AG09319 (cell line): ENCODE measurements at places on chromosomes 2 and 18.

- no peak for DNase-seq
Measured at GRCh38 chr2:170972296-170973224, 43.5 kb downstream of the GORASP2 start.

- DNase-seq = no peak
Measured at GRCh38 chr2:1607236-1607920, 136.9 kb downstream of the PXDN start.

GRCh38 chr18:79400591-79401381, 5.1 kb downstream of the NFATC1 start:
- DNase-seq = no peak

DNA sequence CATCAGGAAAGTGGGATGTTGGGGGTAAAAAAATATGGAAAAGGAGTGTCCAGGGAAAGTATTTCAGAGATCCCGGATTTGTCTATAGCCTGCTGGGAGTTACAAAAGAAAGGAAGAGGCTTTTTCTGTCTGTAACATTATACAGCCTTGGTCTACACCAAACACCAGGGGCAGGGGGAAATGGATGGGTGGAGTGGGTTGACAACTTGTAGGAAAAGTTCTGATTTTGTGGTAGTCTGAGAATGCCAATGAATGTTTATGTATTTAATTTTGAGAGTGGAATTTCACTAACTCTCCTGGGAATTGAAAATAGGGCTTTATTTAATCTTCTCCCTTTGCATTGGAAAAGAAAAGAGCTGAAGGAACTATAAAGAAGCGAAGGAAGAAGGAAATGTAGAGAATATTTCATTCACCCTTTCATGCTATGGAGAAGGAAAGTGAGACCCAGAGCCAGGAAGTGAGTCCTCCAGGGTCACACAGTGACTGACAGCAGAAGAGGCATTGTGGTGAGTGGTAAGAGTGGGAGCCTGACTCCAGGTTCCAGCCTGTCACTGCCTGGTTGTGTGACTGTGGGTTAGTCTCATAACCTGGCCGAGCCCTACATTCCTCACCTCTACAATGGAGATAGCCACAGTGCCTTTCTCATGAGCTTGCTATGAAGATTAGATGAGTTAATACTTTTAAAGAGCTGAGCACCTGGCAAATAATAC, 346.3 kb upstream of the TNP1 start:
- DNase-seq = no peak

GRCh38 chr2:24330161-24330560, 30.2 kb downstream of the ITSN2 start:
- no peak for DNase-seq

DNA sequence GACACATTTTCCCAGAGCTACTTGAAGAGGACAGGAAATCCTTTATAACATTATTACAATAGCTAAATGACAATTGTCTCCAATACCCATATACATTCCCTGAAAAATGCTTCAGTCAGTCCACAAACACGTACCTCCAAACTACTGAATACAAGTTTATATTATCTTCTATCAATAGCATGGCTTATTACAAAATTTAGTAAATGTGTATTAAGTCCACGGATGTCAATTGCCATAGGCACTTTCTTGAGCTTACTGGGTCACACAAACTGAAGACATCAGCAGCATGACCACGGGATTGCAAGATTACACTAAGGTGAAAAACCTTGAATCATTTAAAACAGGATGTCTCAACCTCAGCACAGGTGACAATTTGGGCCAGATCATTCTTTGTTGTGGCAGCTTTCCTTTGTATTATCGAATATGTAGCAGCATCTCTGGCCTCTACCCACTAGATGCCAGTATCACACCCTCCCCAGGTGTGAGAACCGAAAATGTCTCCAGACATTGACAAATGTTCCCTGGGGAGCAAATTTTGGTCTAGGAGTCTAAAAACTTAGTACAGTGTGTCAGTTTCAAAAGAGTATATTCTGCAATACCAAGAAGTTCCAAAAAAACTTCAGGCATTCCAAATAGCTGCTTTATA, 1.4 kb downstream of the MBD2 start:
- DNase-seq = no peak

GRCh38 chr2:171894612-171894947, 536 bp upstream of the SLC25A12 start:
- DNase-seq = no peak

DNA sequence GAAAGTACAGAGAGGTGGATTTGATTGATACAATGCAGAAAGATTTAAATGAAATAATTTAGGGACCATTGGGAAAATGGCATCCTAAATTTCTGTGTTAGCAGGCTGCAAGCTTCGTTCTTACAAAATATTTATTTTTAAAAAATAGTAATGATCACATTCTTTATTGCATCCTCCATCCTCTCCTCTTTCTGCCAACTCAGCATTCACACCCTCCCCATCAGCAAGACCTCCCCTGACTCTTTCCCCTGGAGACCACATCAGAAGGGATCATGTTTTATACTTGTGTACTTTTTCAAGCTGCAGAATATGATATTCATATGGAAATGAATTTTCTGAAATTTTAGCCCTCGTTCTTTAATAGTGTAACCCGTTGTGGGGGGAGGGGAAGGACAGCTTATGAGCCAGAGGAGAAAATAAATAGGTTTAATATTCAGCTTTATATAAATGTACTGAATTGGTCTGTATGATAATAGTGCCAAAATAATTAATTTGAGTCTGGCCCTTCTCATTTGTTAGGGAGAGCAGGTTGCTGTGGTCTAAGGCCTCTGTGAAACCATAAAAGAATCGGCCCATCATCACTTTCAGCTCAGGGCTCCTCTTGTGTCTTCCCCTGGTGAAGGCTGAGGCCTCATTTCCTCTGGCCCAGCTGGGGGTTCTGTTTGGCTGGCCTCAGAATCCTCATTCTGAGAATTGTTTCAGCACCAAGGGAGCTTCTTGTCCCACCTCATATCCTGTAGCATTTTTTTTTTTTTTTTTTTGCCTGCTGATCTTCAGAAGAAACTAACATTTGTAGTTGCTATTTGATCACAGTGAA, 330.8 kb downstream of the TXNL1 start:
- no peak for DNase-seq

- DNase-seq = no peak
Measured at GRCh38 chr2:102915128-102915527, 153.3 kb downstream of the TMEM182 start.

DNA sequence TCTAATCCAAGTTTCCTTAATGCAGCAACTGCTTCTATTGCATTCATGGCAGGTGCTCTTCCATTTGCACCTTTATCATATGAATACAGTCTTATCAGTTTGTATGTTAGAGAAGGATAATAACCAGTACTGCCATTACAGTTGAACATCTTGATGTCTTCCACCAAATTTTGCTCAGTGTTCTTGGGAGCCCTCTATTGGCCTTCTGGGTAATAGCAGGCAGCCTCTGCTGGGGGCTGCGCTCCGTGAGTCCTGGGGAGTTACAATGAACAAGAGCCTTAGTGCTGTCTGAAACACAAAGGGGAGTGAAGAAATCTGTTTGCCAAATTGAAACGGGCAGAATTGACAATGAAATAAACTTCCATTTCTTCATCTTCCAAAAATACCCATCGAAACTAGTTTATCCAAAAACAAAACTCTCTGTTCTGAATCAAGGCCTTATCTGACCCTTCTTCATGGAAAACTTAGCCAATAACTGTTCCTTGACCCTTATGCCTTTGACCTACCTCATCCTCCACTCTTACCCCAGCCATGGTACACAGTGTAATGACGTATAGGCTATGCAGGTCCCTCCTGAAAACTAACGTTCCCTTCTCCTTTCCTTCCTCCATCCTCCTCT, 79.9 kb downstream of the ALK start:
- DNase-seq = peak; percentile 5

DNA sequence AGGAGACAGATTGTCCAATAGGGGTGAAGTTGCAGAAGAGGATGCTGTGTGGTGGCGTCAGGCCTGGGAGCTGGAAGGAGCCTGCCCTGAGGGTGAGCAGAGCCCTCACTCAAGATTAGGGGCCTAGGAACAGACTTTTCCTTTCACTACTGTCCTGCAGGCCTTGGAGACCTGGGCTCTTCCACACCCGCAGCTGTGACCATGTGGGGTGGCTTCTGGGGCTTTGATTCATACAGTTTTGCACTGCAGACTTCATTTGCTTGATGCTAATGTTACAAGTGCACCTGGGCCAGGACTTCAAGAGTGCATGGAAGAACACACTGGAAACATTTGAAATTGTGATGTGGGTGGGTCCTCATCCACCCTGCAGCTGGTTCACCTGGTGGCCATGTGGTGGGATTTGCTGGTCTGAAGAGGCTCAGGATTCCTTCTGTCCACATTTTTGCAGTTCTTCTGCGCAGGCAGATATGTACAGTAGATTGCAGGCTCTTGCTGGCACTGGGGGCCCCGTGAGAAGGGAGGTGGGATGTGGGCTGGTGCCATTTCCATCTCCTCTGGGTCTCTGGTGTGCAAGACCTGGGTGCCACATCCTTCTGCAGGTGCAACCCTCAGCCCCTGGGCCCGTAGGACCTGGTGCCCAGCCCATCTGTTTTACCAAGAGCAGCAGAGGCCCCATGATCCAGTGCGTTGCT, 9.9 kb downstream of the GLI2 start:
- DNase-seq = no peak

- DNase-seq = no peak
Measured at GRCh38 chr2:182713601-182714000, 2.5 kb upstream of the DNAJC10 start.

GRCh38 chr2:33526132-33526531, 49.7 kb downstream of the RASGRP3 start:
- DNase-seq = peak; percentile 37

GRCh38 chr2:105775809-105776559, 31.3 kb downstream of the NCK2 start:
- peak; percentile 12 for DNase-seq

- DNase-seq = no peak
Measured at GRCh38 chr2:113242327-113242726, 36.4 kb downstream of the PAX8 start.
